ENCODE measurements at places on chromosomes 5 and 9. TPM values are rescaled to one million over a fixed set of nuclear protein-coding genes. Genes with fewer than 3 reads are reported as not detected.

Gene TMEM252
- not detected for total RNA-seq

Gene INSL6
- not detected for total RNA-seq

Gene KIF2A
- total RNA-seq: 244 TPM

GRCh38 chr5:137858223-137858916, 9.3 kb upstream of the MYOT start:
- DNase-seq: no peak

GRCh38 chr5:135526924-135527323, 8.8 kb downstream of the NEUROG1 start:
- DNase-seq: no peak

DNA sequence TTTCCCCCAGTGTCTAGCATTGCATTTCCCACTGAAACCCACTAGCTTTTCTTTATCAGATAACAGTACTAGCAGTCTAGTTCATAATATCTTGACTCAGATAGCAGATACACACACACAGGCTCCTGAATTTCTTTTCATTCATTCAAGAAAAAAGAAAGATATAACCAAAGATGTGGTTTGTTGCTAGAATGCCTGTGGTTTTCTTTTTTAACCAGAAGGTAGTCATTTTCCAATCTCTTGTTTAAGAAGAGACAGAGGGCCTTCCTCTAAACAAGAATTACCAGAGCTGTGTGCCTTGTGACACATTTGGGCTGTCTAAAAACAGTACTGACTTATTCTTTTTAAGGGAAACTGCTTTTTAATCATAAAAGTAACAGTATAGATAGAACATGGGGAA, 167.3 kb downstream of the PJA2 start:
- DNase-seq: no peak

GRCh38 chr5:36689225-36689624, 82.8 kb downstream of the SLC1A3 start:
- no peak for DNase-seq

- no peak for DNase-seq
Measured at GRCh38 chr5:89293810-89294209, 410.8 kb upstream of the MEF2C start.

- no peak for DNase-seq
Measured at GRCh38 chr5:73028991-73029595, 73.3 kb downstream of the FCHO2 start.

All from activated CD4-positive, alpha-beta T cell treated with anti-CD3 and anti-CD28 coated beads, Interleukin-2, amount 10 ng/mL, durations not matched to agents 24 days and 14 days (primary cell).